ENCODE measurements at places on chromosomes 11 and 22.

GRCh38 chr11:108997826-108998225 is 333.0 kb downstream of the DDX10 start:
- DNase-seq, result no peak

- no peak for DNase-seq
These were observed 22.0 kb downstream of the TMEM184B start for GRCh38 chr22:38250643-38251340.

DNA sequence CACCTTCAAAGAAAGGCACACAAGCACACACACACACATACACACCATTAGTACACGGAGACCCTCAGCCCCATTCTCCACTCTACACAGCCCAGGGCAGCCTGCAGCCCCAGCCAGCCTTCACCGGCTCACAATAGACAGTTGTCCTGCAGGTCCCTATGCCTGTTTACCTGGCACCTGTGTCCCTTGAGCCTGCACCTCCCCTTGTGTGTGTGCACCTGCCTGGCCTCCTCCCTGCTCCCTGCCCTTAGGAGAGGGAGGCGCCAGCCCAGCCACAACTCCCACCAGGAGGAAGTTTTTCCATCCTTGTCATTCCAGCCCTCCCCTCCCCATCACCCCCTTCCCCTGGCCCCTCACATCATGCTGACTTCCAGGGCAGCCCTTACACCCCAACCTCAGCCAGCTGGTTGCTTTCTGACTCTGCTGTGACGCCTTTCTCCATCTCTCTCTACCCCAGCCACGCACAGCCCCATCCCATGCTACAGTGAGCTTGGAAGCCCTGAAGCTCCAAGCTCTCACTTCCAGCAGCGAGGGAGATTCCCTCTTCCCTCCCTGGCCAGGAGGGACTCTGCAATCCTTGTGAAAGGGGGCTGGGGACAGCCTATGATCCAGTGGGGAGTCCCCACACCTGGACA is 4.4 kb downstream of the AHNAK start:
- no peak for DNase-seq

DNA sequence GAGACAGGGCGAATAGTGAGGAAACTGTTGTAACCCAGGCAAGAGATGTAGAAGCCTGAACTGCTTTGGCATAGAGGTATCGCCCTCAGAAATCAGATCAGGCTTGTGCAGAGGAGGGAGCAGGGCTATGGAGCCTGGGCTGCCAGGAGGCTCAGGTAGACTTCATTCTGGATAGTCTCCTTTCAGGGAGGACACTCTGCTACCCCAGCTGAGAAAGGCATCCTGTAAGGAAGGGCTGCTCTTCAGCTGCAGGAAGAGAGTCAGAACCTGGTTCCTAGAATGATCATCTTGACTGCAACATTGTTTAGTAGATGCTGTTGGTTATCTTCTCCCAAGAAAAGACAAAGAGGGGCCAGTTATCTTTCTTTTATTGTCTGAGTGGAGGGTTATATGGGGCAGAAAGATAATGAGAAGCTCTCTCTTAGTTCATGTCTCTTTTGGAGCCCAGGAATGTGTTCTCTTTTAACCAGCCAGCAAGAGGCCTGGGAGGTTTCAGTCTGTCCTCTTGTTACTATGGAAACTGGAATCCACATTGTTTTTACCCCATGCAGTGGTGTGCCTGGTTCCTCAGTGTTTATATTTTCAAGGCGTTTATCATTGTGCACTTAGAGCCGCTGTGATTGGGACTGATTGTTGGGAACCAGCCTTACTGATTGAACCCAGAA is 95.7 kb downstream of the STIM1 start:
- DNase-seq, result no peak

- peak; percentile 26 for DNase-seq
These were observed 18.0 kb downstream of the SDHAF2 start for GRCh38 chr11:61447601-61448551.
